ENCODE measurements at places on chromosomes 13 and 19.
A peak's percentile ranks its signal among the peaks of the same experiment; 100 is the strongest.

- DNase-seq = no peak
Observed at GRCh38 chr19:39951686-39952085, 17.3 kb upstream of the FCGBP start.

GRCh38 chr19:43560687-43561086 is 14.6 kb downstream of the XRCC1 start:
- no peak for DNase-seq

GRCh38 chr13:75760131-75761021 is 124.2 kb downstream of the LMO7 start:
- no peak for DNase-seq

DNA sequence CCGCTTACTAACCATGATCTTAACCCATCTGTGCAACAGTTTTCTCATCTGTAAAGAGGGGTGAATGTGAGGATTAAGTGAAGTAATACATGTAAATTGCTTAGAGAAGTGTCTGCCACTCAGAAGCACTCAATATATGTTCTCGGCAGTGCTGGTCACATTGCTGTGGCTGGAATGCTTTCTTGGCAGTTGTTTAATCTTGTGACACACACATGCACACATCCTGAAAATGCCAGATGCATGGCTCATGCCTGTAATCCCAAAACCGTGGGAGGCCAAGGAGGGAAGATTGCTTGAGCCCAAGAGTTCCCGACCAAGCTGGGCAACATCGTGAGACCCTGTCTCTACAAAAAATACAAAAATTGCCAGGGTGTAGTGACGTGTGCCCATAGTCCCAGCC is 4.9 kb upstream of the DMKN start:
- DNase-seq = no peak

DNA sequence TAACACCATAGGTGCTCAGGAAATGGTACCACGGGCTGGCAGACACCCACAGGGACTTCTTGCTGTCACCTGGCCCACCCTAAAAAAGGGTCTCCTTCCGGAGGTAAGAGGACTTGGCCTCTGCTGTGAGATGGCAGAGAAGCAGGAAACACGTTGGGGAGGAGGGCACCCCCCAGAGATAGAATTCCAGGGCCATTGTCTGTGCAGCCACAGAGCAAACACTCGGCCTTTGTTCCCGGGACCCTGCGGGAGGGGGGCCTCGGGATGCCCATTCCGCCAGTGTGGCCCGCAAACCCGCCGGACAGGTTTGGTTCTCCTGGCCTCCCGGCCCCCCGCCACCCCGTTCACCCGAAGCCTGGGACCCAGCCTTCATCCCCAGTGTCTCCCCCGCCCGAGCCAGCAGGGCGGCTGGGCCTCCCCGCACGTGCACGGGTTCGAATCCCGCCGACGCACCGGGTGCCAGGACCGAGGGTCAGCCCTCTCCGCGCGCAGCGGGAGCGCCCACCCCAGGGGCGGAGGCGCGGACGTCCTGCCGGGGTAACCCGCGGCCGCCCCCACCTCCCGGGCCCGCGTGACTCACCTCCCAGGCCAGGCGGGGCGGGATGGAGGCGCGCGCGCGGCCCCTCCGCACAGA is 714 bp downstream of the PLPP2 start:
- DNase-seq = peak; percentile 85

DNA sequence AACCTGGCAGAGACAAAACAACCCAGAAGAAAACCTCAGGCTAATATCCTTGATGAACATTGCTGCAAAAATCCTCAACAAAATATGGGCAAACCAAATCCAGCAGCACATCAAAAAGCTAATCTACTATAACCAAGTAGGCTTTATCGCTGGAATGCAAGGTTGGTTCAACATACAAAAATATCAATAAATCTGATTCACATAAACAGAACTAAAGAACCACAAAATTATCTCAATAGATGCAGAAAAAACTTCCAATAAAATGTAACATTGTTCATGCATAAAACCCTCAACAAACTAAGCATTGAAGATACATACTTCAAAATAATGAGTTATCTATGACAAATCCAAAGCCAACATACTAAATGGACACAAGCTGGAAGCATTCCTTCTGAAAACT is 8.8 kb downstream of the ZNF724 start:
- DNase-seq = no peak

DNA sequence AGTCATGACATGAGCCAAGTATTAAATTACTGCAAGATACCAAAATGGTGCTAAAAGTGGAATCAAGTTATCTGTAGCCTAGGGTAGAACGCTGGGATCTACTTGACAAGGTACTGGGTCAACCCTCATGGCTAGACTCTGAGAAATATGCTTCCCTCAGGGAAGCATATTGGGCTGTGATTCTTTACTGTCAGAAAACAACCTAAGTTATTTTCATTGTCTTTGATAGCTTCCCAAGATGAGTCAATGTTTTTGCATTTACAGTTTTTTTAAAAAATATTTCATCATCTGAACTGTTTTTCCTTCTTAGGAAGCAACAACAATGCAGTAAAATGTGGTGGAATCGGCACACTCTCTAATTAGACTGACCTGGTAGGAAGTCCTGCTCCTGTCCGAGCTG is 218.0 kb downstream of the RGCC start:
- DNase-seq = no peak

DNA sequence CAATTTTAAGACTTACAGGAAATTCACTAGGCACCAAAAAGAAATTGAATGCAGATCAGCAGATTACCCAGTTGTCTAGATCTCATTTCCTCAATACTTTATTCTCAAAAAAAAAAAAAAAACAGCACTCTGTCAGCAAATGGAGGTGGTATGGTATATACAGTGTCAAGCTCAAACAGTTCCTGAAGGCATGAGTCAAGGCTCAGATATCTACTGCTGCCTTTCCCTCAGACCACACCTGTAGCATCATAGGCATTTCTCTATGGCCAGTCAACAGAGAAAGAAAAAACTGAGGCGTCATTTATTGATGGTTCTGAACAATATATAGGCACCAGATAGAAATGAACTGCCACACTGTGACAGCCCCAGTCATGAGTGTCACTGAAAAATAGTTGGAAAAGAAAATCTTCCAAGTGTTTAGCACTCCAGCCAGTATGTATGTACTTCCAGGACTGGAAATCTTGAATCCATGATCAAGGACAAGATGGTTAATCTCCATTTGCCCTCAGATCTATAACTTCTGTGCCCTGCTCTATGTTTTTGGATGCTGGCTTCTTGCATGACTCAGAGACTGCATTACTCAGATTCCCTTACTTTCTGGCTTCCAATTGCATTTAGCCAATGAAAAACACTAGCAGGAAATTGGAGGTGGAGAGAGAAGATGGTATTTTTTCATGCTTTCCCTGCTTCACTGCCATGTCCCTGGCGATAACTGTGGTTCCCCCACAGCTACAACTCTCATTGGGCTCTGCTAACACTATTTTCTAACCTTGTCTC is 8.4 kb upstream of the COG3 start:
- no peak for DNase-seq

DNA sequence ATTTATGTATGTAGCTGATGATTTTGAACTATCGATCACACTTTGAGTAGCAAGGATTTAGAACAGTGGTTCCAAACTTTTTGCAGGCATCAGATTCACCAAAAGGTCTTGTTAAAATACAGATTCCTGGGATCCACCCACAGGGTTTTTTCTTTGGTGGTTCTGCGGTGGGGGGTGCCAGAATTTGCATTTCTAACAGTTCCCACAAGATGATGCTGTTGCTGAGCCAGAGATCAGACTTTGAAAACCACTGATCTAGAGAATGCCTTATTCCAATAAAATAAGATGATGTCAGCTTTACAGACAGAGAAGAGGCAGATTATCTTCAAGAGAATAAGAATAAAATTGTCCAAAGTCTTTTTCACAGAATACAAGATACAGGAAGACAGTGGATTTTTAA is 80.9 kb upstream of the SHISA2 start:
- peak; percentile 15 for DNase-seq

GRCh38 chr13:80312967-80313366 is 28.0 kb downstream of the SPRY2 start:
- DNase-seq = no peak
